ENCODE measurements at places on chromosomes 12 and 14. TPM values are rescaled to one million over a fixed set of nuclear protein-coding genes. Genes with fewer than 3 reads are reported as not detected.

Gene ANKRD33
- not detected for polyA plus RNA-seq

Gene LRP1
- polyA plus RNA-seq, result 11.4 TPM

Gene RDH16
- polyA plus RNA-seq, result not detected

Gene BCL11B
- polyA plus RNA-seq, result 0.23 TPM

Gene GPX2
- polyA plus RNA-seq, result 336 TPM

Gene CCDC38
- polyA plus RNA-seq, result not detected

Gene SLC8A3
- not detected for polyA plus RNA-seq

Gene OVCH1
- polyA plus RNA-seq, result not detected

Gene P2RX4
- 37.9 TPM for polyA plus RNA-seq

Gene TRPV4
- 0.23 TPM for polyA plus RNA-seq

Gene SYCP3
- polyA plus RNA-seq, result not detected

Gene LRP1-AS
- polyA plus RNA-seq, result not detected

Gene TAS2R19
- polyA plus RNA-seq, result not detected

Gene PRDM4
- 18.7 TPM for polyA plus RNA-seq

Gene HOTAIR
- polyA plus RNA-seq, result not detected

Gene RACGAP1
- 8.3 TPM for polyA plus RNA-seq

Gene POTEM
- not detected for polyA plus RNA-seq

Gene DEGS2
- 11.9 TPM for polyA plus RNA-seq
